ENCODE measurements at places on chromosomes 1 and 21.

GRCh38 chr1:228030451-228031201 is 23.8 kb downstream of the WNT3A start:
- DNase-seq = no peak

- DNase-seq = no peak
Measured at GRCh38 chr1:31428436-31429221, 15.6 kb downstream of the SERINC2 start.

DNA sequence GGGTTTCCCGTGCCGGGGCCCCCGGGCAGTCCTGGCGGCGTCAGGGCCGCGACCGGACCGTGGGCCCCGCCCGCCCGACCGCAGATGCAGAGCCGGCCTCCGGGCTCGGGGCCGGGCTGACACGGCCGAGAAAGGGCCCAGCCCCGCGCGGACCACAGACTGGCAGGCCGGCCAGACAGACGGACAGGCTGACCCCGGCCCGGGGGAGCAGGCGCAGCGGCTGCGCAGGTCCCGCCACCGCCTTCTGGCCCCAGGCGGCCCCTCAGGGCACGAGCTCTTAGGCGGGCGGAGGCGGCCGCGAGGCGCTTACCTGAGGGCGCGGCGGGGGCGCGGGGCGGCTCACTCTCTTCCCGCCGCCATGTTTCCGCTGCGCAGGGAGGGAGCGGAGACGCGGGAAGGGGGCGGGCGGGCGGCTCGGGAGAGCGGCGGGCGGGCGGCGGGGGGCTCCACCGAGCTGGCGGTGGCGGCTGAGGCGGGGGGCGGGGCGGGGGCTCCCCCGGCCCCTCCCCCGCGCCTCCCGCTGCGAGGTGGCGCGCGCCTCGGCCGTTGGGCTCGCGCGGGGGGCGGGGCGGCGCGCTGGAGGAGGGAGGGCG is at the start of gene SCMH1:
Gene SCMH1, minus strand, starts transcription at position 558 of the 593 bp plus-strand sequence. CDS start 56,173 bp downstream, outside the sequence.
- DNase-seq = peak; percentile 63

GRCh38 chr1:113178522-113178921 is 105.5 kb downstream of the LRIG2 start:
- DNase-seq = no peak

GRCh38 chr1:4121293-4121684 is 221.2 kb upstream of the C1orf174 start:
- DNase-seq = no peak

GRCh38 chr1:156119503-156120209 is 5.1 kb downstream of the LMNA start:
- DNase-seq = peak; percentile 80

- DNase-seq = no peak
Measured at GRCh38 chr1:8329858-8330257, 11.9 kb downstream of the SLC45A1 start.

GRCh38 chr1:170634293-170634692 is 29.6 kb upstream of the PRRX1 start:
- DNase-seq = no peak

DNA sequence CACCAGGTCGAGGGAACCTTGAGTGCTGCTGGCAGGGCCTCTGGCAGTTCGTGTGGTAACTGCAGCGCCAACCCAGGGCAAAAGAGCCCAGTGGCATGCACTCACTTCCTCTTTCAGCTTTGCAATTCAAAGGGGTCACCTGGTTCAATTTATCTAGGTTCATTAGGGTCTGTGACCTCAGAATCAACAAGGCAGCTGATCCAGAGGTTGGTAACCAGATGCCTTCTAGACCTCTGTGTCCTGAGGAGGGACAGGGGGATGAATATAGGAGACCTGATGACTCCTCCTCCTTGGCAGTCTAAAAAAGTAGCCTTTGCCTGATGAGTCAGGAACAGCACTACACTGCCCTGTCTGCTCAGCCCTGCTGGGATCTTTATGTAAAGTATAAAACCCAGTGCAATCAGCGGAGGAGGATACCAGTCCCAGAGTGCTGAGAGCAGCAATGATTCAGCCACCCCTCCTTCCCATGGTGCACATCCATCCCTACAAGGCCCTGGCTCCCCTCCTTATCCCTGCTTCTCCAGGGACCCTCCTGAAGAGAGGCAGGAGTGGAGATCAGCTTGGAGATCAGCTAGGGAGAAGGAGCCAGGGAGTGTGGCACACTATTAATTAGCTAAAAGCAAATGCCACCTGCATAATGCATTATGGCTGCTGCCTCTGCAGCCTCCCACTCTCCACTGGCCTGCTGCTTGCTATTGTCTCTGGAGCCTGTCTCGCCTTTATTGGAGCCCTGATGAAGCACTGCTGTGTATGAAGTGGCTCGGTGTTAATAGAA is 11.2 kb upstream of the FMOD start:
- peak; percentile 69 for DNase-seq

- peak; percentile 19 for DNase-seq
Measured at GRCh38 chr1:54995835-54996234, 2.9 kb upstream of the BSND start.

DNA sequence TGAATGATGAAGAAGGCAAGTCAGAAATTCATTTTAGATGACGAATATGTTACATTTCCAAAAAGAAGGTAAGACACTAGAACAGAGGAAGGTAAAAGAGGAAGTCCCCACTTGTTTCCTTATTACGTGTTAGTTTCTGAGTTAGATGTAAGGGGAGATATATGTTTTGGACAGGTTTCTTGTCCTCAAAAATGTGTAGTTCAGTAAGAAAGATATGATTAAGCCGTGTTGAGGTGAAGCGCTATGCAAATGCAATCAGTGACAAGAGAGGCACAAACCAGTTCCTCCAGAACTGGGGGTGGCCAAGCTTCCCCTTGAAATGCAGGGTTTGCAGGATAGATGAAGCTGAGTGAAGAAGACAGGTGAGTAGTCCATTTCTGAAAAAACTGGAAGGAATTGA is 293.3 kb upstream of the RUNX1 start:
- peak; percentile 37 for DNase-seq

- DNase-seq = no peak
Measured at GRCh38 chr1:237033804-237034203, 8.2 kb upstream of the RYR2 start.

DNA sequence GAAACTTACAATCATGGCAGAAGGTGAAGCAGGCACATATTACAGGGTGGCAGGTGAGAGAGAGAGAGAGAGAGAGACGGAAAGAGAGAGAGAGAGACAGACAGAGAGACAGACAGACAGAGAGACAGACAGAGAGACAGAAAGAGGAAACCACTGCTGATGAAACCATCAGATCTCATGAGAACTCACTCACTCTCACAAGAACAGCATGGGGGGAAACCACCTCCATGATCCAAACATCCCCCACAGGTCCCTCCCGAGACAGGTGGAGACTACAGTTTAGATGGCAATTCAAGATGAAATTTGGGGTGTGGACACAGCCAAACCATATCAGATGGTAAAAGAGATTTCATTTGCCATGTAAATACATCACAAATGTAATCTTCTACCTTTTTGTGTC is 708.1 kb downstream of the MRPL39 start:
- no peak for DNase-seq

DNA sequence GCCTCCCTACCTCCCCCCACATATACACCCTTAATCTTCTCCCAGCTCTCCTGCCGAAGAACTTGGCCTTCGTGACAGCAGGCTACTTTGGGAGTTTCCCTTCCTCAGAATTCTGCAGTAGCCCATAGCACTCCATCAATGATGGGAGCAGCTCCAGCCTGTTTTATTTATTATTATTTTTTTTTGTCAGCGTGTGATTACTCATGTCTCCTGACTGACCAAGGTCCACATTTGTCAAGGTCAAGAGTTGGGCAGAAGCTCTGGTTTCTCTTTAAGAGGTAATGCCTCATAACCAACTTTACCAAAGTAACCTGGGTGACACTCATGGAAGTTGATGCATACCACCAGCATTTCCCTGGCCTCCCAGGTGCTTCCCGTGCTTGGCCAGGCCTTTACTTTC is 125.4 kb downstream of the ZZZ3 start:
- no peak for DNase-seq

DNA sequence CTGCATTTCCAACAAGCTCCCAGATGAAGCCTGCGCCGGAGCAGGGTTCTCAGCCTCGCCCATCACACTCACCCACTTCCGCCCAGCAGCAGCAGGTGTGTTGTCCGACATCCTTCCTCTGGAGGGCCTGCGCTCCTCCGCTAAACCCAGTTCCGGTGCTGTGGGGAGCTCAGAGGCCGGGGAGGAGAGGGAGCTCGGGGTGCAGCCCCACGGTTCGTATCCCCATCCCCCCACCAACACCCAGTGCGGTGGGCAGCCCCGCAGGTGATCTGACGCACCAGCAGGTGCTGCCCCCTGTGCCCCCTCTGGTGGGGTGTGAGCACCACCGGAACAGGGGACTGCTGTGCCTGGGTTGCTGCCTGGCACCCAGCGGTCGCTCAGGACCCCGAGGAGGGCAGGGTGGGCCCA is 3.4 kb upstream of the PEX10 start:
- DNase-seq = no peak

DNA sequence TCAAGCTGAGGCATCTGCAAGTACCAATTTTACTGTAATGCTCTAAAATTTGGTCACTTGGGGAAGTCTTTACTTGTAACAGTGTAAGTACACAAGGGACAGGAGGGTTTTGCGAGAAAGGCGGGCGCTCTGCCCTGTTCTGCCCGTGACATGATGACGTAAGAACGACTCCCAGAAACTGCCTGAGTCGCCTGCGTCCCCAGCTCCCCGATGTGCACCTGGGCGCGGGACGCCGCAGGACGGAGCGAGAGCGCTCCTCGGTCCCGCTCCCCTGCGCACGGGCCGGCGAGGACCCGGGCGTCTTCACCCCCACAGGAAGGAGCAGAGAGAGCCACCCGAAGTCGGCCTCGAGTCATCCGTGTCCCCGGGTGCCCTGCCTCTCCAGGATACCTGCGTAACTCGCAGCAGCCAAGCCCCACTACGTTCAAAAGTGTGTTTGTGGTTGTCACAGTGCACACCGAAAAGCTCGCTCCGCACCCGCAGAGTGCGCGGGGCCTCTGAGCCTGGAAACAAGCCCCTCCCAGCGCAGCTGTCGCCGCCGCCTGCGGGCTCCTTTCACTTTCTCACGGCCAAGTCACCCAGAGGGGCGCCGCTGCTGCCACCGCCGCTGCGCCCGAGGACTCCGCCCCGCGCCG is 3.3 kb upstream of the ZBTB18 start:
- peak; percentile 84 for DNase-seq

- DNase-seq = no peak
Measured at GRCh38 chr1:11943619-11944018, 9.1 kb downstream of the PLOD1 start.

- DNase-seq = peak; percentile 61
Measured at GRCh38 chr1:160284220-160284781, 632 bp downstream of the PEX19 start.

GRCh38 chr1:218715961-218716669 is 371.0 kb downstream of the TGFB2 start:
- no peak for DNase-seq

DNA sequence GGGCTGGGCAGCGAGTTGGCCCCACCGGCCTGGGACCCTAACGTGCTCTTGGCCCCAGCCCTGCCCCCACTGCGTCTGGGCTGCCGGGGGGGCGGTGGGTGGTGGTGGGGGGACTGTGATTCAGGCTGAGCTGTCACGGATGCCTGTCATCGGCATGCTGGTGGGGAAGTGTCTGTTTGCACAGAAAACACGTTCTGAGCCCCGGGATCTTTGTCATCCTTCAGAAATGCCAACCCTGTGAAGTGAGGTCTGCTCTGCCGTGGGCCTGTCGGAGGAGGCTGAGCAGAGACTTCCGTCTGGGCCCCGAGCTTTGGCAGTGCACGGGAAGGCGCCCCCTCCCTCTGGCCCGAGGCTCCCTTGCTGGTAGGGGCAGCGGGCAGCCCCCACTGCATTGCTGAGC is 24.3 kb upstream of the PLCH2 start:
- DNase-seq = peak; percentile 26

- peak; percentile 50 for DNase-seq
Measured at GRCh38 chr1:244052016-244052727, 1.1 kb downstream of the ZBTB18 start.

DNA sequence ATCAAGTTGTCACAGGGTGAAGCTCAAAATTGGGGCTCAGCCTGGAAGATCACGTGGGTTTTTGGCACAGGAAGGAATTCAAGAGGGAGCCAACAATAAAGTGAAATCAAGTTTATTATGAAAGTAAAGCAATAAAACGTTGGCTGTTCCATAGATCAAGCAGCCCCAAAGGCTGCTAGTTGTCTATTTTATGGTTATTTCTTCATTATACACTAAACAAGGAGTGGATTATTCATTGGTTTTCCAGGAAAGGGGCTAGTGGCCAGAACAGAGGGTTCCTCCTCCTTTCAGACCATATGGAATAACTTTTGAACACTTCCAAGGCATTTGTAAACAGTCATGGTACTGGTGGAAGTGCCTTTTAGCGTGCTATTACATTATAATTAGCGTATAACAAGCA is 723.5 kb upstream of the ADAMTS5 start:
- DNase-seq = no peak

GRCh38 chr21:28196981-28197380 is 795.7 kb downstream of the LTN1 start:
- no peak for DNase-seq

- peak; percentile 22 for DNase-seq
Measured at GRCh38 chr21:25850126-25850842, 115.5 kb downstream of the GABPA start.

DNA sequence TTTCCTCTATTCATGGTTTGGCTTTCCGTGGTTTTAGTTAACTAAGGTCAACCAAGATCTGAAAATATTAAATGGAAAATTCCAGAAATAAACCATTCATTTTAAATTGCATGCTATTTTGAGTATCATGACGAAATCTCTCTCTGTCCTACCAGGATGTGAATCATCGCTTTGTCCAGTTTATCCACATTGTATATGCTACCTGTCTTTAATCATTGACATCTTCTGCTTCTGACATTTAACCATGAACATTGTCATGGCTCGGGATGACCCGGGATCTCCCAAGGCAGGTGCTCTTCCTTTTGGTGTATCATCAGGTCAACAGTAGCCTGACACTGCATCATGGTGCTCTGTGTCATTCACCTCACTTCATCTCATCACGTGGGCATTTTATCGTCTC is 125.5 kb upstream of the HNRNPU start:
- DNase-seq = no peak

DNA sequence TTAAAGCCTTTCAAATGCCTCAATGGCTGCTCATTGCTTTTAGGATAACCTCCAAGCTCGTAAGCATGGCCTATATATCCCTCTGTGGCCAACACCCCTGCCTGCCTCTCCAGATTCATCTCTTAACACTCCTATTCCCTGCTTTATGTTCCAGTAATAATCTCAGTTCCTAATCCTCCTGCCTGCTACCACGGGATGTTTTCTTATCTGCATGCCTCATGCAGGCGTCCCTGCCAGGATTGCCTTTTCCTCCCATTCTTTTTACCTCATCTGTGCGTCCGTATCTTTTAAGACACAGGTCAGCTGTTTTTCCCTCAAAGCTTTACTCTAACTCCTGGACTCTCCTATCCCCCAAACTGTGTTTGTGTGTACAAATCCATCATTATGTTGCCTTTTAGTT is 36.1 kb downstream of the ZBTB40 start:
- DNase-seq = no peak

DNA sequence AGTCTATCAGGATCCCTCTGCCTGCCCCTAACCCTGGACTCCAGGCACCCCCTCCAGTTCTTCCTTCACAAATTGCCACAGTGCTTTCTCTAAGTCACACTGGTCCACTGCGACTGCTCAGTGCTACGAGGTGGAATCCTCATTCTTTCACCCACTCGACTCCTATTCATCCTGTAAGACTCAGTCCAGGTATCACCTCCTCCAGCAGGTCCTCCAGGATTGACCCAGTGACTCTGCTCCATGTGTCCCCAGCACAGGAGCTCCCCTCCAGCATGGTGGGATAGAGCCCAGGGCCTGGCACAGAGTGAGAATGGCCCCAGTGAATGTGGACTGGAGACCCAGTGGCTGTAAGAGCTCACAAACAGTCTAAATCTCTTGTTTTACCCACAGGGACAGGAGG is 45.5 kb upstream of the WNT4 start:
- DNase-seq = no peak
